ENCODE measurements at places on chromosomes 12 and 14.
A peak's percentile ranks its signal among the peaks of the same experiment; 100 is the strongest.

GRCh38 chr14:69263364-69263763 is 3.4 kb downstream of the GALNT16 start:
- DNase-seq, result peak; percentile 94

- no peak for DNase-seq
Observed at GRCh38 chr12:132556801-132557200, 53.6 kb downstream of the LRCOL1 start.

DNA sequence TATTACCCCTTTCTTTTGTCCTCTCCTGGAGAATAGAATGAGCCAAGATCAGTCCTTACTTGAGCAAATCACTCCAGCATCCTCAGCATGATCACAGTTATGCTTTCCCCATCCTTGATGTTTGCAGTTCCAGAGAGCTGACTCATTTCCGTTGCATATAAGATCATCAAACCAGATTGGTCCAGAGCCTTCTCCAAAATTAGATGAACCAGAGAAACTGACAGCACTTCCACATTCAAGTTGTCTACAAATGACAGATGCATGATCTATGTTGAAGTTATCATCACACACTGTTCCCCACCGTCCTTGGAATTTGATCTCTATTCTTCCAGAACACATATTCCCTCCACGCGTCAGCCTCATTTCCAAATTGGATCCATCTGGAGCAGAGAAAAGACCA is 4.8 kb downstream of the CD163 start:
- DNase-seq, result peak; percentile 29

- DNase-seq, result no peak
Observed at GRCh38 chr14:39433452-39433813, 1.2 kb upstream of the FBXO33 start.

DNA sequence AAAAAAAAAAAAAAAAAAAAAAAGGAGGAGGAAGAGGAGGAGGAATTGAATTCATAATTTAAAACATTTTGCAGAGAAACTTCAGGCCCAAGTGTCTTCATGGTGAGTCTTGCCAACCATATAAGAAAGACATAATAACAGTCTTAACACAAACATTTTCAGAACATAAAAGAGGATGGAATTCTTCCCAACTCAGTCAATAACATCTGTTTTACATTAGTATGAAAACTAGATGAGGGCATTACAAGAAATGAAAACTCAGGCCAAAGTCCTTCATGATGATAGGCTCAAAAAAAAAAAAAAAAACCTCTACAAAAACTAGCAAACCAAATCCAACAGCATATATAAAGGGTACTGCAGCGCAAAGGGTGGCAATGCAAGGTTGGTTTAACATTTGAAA is 151.6 kb downstream of the FOXA1 start:
- no peak for DNase-seq

GRCh38 chr12:75767957-75768356 is 256.5 kb upstream of the KRR1 start:
- DNase-seq, result no peak

DNA sequence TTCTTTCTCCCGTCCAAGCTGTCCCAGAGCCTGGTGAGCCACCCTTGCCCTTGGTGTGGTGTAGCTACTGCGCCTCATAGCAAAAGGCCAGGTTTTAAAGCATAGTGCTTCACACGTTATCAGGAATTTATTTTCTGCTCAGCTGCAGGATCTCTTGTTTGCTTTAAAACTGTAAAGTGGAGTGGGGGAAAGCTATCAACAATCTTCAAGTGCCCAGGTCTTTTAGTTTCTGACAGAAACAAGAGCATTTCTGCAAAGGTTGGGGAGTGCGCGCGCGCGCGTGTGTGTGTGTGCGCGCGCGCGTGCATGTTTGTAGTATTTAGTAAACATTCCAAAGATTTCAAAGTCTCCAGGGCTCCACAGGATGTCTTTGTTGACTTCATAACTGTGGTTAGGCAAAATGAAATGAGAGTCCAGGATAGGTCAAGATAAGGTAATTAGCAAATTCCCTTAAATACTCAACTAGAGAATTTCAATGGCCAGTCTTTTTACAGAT is 45.5 kb downstream of the EML1 start:
- peak; percentile 16 for DNase-seq

GRCh38 chr12:111361717-111362576 is 6.9 kb downstream of the PHETA1 start:
- no peak for DNase-seq

- DNase-seq, result no peak
Observed at GRCh38 chr12:115473257-115473956, 789.4 kb upstream of the TBX3 start.

- DNase-seq, result no peak
Observed at GRCh38 chr14:76250302-76250701, 98.6 kb downstream of the GPATCH2L start.

DNA sequence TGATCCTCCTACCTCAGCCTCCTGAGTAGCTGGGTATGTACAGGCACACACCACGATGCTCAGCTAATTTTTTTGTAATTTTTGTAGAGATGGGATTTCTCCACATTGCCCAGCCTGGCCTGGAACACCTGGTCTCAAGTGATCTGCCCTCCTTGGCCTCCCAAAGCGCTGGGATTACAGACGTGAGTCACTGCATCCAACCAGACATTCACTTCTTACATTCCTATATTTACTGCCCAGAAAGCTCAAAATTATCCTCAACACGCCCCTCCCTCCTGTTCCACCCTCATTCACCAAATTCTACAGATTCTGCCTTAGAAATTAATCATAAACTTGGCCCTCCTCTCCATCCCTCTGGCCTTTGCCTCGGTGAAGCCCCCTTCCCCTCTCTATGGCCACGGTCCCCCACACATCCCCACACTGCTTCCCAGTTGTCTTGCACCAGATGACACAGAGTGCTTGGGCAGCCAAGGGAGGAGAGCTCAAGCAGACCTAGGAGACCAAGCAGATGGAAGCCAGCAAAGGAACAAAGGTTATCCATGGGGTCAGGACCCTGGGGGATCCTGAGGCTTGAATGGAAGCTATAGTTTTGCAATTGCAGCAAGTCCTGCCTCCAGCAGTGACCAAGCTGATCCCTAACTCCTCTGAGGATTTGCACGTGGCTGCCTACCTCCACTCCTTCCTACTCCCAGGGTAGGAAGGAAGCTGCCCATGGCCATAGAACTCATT is 213.2 kb upstream of the FOXN3 start:
- DNase-seq, result no peak

DNA sequence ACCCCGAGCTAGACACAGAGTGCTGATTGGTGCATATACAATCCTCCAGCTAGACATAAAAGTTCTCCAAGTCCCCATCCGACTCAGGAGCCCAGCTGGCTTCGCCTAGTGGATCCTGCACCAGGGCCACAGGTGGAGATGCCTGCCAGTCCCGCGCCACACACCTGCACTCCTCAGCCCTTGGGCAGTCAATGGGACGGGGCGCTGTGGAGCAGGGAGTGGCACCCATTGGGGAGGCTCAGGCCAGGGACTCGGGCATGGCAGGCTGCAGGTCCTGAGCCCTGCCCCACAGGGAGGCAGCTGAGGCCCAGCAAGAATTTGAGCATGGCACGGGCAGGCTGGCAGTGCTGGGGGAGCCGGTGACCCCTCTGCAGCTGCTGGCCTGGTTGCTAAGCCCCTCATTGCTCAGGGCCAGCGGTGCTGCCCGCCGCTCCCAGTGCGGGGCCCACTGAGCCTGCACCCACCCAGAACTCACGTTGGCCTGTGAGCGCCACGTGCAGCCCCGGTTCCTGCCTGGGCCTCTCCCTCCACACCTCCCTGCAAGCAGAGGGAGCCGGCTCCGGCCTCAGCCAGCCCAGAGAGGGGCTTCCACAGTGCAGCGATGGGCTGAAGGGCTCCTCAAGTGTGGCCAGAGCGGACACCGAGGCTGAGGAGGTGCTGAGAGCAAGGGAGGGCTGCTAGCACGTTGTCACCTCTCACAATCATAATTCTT is 136.7 kb downstream of the PAWR start:
- DNase-seq, result no peak

GRCh38 chr14:63788011-63788933 is 60.4 kb upstream of the SGPP1 start:
- no peak for DNase-seq

- peak; percentile 63 for DNase-seq
Observed at GRCh38 chr12:53230108-53230845, 1.7 kb downstream of the RARG start.
